Midbrain (tissue), 1 donor: ENCODE measurements at places on chromosomes 7 and 10.

- DNase-seq = no peak
These were observed 150.4 kb upstream of the PRPS1L1 start for GRCh38 chr7:18177815-18178660.

GRCh38 chr7:150787321-150788281, 12.6 kb downstream of the TMEM176B start:
- peak; percentile 45 for DNase-seq

GRCh38 chr7:154783281-154783909, 219.5 kb downstream of the PAXIP1 start:
- no peak for DNase-seq

DNA sequence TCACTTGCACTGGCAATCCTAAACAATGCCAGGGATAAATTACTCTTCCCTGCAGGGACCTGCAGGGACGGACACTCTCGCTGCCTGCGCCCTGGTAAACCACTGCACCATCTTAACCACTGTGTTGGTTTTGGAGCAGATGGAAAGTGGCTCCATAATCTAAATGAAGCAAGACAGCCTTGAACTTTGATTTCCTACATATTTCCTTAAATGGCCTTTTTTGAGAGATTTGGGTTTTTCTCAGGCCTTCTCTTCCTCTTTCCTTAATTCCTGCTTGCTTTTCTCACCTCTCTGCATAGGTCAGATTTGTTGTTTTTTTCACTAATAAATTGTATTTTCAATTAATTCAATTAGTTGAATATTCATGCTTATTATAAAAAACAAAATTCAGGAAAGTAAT, 2.8 kb downstream of the PILRA start:
- DNase-seq = no peak

- DNase-seq = peak; percentile 1
These were observed 111.3 kb upstream of the CARD11 start for GRCh38 chr7:3154881-3155494.

DNA sequence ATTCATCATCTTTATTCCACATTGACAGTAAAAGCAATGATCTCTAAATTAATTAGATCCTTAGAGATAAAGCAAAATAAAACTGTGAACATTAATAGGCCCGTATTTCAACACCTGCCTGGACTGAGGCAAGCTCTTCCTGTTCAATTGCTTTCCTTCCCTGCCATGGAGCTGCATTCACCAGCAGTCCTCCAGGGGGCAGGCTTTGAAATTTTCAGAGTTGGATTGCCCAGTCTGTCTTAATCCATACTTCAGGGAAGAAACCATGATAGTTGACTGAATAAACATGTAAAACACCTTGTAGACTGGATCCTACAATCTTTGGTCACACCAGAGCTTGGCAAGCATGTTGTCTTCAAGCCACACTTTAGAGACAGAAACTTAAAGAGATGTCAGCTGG, 936.6 kb downstream of the NRG3 start:
- no peak for DNase-seq

GRCh38 chr7:8615019-8615418, 181.6 kb downstream of the NXPH1 start:
- no peak for DNase-seq

DNA sequence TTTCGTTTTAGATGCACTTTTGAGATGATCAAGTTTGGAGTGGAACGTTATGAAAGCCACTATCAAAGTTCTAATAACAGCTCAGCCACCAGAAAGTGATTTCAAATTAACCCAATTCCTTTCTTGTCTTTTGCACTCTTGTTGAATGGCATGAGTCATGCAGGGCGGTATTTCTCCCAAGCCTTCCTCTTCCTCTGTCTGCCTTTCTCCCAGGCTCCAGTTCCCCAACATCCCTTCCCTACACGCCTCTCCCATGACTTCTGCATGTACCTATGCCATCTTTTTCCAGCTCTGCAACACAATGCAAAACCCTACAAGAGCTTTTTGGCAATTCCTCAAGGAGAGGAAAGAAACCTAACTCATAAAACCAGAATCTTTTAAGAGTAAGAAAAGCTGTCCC, 21.8 kb upstream of the NPS start:
- DNase-seq = no peak

- DNase-seq = no peak
These were observed 212.7 kb upstream of the ZNF804B start for GRCh38 chr7:88546808-88547207.

DNA sequence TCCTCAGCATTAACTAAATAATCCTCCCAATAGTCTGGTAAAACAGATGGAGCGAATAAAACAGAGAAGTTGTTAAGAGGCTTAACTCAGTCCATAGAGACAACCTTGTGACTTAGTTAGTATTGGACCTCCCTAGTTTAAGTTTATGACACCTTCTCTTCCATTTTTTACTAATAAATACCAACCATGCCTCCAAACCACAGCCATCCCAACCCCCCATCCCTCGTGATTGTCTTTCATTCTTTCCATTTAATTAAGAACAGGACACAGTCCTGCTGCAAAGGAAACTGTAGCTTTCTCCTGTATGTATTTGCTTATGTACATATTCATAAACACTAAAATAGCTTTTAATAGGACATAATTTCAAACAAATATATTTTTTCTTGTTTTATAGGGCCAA, 238.2 kb downstream of the SEMA3D start:
- no peak for DNase-seq

- DNase-seq = no peak
These were observed 27.2 kb downstream of the CACNA2D1 start for GRCh38 chr7:82416402-82416801.
